ENCODE measurements at places on chromosomes 2 and 18.

DNA sequence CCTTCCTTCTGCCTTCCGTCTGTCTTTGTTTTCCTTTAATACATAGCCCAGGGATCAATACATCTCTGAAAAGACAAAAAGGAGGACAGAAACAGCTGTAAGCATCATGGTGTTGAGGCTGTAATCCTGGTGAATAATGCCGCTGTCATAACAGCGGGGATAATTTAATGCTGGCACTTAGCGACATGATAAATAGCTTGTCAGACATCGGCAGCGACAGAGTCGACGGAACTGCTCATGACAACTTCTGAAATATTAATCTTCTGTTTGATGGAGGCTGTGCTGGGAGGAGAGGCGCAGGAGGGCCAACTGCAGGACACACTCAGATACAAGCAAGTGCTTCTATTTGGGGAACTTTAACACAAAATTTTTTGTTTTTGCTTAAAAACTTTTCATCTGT is 602.2 kb downstream of the GALR1 start:
- no peak for DNase-seq

- no peak for DNase-seq
Observed at GRCh38 chr2:157808421-157808820, 67.7 kb downstream of the ACVR1 start.

DNA sequence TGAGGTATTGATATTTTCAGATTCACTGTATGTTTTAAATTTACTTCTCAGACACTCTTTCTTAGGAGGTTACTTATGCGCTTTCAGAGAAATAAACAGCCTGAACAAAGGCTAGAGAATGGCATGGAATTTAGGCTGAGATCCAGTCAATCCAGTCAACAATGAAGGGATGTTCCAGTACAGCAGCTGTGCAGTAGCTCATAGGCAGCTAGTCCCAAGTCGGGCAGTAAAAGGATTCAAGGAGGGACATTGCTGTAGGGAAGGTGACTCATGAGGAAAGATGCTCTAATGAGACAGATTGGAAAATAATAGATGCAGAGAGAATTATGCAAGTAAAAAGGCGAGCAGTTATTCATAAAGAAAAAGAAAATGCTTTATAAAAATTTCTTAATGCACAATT is 397.9 kb upstream of the RGPD4 start:
- no peak for DNase-seq

DNA sequence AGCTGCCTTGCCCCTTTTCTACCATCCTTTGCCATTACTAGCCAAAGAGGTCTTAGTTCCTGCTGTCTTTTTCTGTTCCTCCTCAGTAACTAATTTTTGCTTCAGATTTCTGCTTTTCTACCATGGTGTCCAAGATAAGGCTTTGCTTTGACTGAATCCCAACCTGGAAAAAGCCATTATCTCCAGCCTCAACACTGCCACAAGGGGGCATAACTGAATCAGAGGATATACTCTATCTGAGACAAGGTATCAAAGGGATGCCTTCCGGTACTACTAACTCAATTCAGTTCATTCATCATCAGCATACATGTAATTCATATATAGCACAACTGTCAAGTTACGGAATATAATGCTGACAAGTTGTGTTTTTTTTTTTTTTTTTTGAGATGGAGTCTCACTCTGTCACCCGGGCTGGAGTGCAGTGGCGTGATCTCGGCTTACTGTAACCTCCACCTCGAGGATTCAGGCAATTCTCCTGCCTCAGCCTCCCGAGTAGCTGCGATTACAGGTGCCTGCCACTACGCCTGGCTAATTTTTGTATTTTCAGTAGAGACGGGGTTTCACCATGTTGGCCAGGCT is 11.4 kb downstream of the OSGEPL1 start:
- no peak for DNase-seq

- no peak for DNase-seq
Observed at GRCh38 chr18:78423811-78424210, 555.8 kb upstream of the SALL3 start.

GRCh38 chr2:43070676-43071502 is 155.5 kb downstream of the ZFP36L2 start:
- no peak for DNase-seq

- DNase-seq = no peak
Observed at GRCh38 chr2:241039416-241039815, 41.0 kb downstream of the SNED1 start.

DNA sequence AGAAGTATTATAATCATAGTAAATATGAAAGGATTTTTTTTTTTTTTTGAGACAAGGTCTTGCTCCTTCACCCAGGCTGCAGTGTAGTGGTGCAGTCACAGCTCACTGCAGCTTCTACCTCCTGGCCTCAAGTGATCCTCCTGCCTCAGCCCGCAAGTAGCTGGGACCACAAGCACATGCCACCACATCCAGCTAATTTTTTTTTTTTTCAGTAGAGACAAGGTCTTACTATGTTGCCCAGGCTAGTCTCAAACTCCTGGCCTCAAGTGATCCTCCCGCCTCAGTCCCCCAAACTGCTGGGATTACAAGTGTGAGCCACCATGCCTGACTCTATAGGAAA is 301.6 kb upstream of the STON1 start:
- no peak for DNase-seq

- DNase-seq = no peak
Observed at GRCh38 chr2:135245071-135245470, 193.0 kb downstream of the RAB3GAP1 start.

DNA sequence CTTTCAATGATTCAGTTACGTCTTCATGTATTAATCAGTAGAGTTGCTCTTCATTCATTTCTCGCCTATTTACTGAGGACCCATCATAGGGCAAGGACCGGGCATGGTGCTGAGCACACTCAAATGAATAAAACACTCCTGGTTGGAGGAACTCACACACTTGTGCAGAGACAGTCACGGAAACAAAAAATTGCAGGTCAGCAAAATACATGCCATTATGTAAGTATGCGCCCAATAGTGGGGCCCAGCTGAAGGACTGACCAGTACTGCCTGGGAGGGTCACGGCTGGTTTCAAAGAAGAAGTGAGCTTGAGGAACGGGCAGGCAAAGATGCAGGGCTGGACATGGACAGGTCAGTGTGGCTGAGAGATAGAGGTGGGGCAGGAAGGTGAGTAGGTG is 102.9 kb downstream of the DDX1 start:
- DNase-seq = no peak

DNA sequence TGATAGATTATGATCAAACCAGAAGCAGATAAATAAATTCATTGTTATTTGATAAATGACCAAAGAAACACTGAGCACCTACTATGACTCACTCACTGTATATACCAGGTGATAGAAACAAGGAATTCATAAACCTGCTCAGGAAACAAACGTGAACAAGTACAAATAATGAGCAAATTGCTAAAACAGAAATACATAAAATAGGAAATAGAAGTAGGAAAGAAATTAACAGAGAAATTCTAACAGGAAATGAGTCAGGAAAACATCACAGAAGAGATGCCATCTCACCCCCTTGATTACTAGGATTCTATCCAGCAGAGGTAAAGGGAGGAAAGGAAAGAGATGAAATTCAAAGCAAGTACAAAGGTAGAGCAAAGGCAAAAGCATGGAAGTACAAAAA is 31.3 kb downstream of the EXOC6B start:
- no peak for DNase-seq

DNA sequence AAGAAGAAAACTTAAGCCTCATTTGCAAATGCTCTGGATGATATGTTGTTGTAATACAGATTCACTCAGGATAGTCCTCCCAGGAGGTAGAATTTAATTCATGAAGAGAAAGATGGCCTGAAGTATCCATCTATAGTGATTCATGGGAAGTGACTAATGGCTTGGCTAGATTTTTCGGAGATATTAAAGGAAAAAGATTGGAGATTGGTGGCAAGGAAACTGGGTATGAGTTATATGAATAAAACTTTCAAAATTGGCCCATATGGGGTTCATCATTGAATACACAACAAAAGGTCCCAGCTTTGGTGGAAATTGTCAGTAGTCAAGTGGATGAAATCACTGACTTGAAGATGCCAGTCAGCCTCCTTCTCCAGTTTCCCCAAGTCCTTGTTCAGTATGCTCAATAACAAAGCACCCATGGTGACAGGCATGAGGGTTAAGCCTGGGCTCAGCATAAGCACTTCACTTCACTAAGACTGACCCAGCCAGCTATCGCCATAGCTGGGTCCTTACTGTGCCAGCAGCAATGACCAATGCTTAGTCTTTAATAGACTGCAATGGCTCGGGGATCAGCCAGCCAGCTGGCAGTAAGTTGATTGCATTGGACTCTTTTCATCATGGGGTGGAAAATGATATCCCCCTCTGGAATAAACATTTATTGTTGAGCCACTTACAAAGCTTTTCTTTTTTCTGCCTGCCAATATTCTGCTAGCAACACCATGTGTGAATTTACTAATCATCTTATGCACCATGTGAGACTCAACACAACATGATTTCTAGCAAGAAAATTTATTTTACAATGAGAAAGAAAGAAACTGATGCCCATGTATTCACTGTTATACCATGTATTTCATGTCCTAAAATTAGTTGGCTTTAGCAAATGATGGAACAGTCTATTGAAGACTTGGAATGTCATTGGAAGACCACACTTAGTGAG is 176.6 kb upstream of the TACR1 start:
- DNase-seq = no peak

DNA sequence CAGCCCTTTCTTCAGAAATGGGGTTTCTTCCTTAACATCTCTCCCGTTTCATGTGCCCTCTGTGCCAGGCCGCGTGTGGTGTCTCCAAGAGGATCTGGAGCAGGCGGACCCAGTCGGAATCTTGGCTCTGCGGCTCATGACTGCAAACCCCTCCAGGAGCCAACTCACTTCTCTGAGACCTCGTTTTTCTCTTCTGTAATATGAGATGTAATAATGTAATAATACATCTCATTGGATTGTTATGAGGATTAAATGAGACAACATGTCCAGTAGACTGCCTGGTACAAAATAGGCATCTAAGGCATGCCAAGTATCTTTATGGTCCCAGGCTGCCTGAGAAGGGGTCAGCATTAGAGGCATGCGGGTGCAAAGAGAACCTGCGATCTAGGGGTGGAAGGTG is 221.3 kb upstream of the REV1 start:
- DNase-seq = no peak

DNA sequence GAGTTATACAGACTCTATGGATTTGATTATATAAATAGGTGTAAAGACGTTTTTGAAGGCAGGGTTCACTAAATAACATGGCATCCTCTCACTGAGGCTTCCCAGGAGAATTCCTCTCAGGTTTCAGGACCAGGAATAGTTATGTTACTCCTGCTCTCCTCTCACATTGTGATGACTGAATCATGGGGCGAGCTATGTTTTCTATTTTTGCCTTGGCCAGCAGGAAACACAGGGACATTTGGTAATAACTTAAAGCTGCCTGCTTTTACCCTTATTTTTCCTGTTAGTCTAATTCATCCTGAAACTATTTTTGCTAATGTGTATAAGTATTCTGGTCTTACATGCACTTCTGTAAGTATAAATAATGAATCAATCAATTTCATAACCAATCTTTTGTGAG is 115.3 kb upstream of the ITGB6 start:
- DNase-seq = no peak

DNA sequence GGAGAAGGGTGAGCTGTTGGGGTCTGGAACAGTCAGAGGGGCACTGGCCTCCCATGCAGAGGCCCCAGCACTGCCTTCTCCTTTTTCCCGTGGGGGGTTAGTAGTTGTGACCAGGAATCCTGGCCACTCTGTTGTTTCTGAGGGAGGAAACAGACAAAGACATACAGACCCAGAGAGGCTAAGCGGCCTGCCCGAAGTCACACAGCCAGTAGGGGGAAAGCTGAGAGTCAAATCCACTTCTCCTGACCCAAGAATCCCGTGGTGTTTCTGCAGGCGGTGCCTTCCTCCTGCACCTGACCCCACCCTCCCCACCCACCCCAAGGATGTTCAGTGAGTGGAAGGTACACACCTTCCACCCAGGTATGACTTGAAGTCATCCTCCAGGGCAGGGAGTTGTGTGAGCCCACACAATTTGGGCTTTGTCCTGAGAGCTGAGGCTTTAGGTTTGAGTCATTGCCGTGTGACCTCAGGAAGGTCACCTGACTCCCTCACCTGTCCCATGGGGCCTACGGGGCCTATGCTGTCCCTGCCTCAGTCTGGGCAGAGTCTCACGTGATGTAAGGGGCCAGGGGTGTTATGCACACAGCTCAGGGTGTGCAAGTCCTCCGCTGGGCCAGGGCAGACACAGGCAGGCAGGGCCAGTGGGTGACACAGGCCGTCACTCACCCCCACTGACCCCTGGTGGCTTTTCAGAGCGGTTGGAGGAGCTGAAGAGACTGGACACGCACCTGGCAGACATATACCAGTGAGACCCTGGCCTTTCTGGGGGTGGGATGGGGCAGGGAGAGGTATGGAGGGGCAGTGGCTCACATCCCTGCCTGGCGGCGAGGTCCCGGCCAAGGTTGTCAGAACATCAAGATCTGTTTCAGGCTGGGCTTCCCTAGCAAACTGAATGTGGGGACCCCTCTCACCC is 5.0 kb downstream of the NT5DC4 start:
- DNase-seq = peak; percentile 50

- DNase-seq = no peak
Observed at GRCh38 chr2:45669032-45669486, 17.6 kb downstream of the PRKCE start.

- no peak for DNase-seq
Observed at GRCh38 chr18:48657447-48658120, 118.8 kb downstream of the CTIF start.

DNA sequence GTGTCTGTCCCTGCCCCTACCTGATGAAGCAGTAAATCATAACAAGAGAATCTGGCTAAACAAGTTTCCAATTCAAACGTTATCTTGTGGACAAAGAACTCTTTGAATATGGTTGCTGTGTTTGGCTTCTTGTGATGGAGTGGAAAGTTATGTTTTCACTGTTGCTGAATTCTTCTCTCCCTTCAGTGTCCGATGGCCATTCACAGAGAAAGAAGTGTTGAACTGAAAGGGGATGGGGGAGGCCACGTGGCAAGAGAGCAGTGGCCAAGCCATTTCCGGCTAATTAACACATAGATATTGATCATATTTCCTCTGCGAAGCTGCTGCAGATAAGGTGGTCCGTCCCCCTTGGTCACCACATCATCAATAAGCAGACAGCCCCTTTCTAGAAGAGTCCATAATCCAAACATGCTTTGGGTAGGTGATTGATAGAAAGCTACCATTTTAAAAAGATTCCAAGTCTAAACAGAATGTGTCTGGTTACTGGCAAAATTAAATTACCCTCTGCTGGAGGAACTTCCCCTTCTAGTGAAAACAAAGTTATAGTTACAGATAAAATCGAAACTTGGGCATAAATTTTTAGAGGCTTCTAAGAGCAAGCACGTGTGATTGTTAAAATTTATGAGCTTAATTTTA is 36.9 kb upstream of the FZD7 start:
- DNase-seq = no peak

- no peak for DNase-seq
Observed at GRCh38 chr2:99648178-99648844, 158.5 kb upstream of the REV1 start.

GRCh38 chr2:64325852-64326577 is 127.9 kb upstream of the LGALSL start:
- DNase-seq = peak; percentile 59

- no peak for DNase-seq
Observed at GRCh38 chr2:86274918-86275275, 62.5 kb downstream of the REEP1 start.

GRCh38 chr18:37612524-37613252 is 47.1 kb upstream of the CELF4 start:
- no peak for DNase-seq

GRCh38 chr2:128178650-128179460 is 87.9 kb downstream of the UGGT1 start:
- DNase-seq = no peak

- no peak for DNase-seq
Observed at GRCh38 chr18:79425569-79425886, 29.8 kb downstream of the NFATC1 start.
